Cortex of kidney (tissue), 1 donor: ENCODE measurements at places on chromosomes 11 and 22.

DNA sequence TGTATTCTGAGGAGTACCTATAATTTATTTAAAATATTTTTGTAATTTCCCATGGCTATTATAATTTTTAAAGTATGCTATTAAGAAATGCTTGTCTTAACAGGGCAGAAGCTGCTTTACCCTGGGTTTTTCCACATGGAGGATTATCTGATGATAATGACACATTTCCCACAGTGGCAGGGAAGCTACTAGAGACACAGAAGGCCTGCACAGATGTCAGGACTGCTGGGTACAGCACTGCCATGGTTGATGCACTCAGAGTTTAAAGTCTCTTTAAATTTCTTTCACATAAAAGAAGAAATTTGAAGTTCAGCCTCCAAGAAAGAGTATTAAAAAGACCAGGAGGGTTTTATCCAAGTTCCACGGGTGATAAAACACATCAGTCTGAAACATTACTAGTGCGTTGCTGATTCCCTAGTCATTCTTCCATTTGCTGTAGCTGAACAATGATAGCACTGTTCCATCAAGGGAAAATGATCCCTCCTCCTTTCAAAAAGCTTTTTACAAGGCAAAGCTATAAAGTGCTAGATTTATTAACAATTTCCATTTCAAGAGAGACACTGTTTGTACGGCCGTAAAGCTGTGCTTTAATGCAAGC lies 363.0 kb downstream of the CNTN5 start:
- no peak for DNase-seq

GRCh38 chr11:17077240-17077519 lies 287 bp downstream of the RPS13 start:
- DNase-seq, result no peak

- DNase-seq, result no peak
Observed at GRCh38 chr11:90512846-90513245, 290.0 kb upstream of the CHORDC1 start.

- no peak for DNase-seq
Observed at GRCh38 chr11:113467545-113467944, 7.7 kb downstream of the DRD2 start.
